Upper lobe of right lung (tissue), 1 donor: ENCODE measurements at places on chromosomes 5 and 9. TPM values are rescaled to one million over a fixed set of nuclear protein-coding genes. Genes with fewer than 3 reads are reported as not detected.

MXD3 gene
- total RNA-seq = 10.1 TPM

DNA sequence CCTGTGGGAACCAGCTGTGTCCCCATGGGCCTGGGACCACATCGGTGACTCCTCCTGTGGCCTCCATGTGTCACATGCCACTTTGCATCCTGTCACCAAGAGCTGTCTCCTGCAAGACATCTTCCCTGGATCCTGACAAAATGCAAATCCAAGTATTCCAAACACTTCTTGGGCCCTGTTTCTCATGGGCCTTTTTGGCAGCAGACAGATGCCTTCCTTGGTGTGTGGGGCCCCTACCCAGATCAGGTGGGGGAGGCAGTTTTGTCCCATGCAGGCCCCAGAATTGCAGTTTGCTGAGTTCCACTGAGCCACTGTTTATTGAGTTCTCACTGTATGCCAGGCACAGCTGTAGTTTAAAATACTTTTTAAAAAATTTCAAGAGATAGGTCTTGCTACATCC, 62.5 kb upstream of the GABRP start:
- no peak overlapping the region for H3K4me3 ChIP-seq
- peaks cover 11% of the 10 kb centered on the region for H3K27me3 ChIP-seq
- H3K36me3 ChIP-seq = no peaks in the 10 kb centered on the region
- no peak for DNase-seq
- H3K27ac ChIP-seq = no peak overlapping the region

DNA sequence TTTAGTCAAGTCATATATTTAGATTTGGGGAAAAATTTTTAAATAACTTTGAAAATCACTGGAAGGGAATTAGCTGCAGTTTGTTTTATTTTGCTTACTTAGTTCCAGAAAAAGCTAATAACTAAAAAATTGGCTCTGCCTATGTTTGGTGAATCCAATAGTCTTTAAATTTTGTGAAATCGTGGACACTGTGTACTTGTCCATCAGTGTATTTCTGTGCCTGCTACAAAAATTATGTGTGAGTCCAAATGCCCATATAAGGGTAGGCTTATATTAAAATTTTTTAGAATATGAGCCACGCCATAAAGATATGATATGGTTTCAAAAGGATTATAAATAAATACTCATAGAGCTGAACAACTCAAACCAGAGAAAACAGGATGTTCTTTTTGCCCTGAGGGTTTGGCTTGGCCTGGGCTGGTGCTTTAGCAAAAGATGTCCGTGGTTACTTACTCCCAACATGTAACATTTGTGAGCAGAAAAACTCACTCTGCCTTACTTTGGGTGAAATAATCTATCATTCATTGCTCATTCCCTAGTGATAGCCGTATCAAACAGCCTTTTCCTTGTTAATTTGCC, 133.2 kb upstream of the PRLR start:
- no peak for DNase-seq
- H3K36me3 ChIP-seq = no peaks in the 10 kb centered on the region
- no peak overlapping the region for H3K4me3 ChIP-seq
- H3K27me3 ChIP-seq = no peaks in the 10 kb centered on the region
- H3K4me1 ChIP-seq = no peaks in the 10 kb centered on the region

GRCh38 chr5:160432196-160432595, 10.5 kb downstream of the PTTG1 start:
- peaks cover 2% of the 10 kb centered on the region for H3K4me1 ChIP-seq
- H3K27ac ChIP-seq = no peak overlapping the region
- H3K4me3 ChIP-seq = no peak overlapping the region
- peaks cover 6% of the 10 kb centered on the region for H3K27me3 ChIP-seq
- no peak for DNase-seq

DNA sequence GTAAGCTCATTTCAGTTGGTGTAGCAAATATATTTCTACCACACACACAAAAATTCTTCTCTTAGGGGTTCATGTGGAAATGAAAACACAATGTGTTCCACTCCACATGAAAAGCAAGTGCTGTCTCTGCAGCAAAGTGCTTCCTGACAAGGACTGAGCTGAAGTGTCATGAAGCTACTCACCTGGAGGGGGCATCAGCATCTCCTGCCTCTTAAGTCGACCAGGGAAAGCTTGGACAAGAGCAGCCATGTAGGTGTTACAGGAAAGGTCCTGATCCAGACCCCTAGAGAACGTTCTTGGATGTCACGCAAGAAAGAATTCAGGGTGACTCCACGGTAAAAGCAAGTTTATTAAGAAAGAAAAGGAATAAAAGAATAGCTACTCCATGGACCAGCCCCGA, 62.8 kb downstream of the SV2C start:
- H3K36me3 ChIP-seq = no peaks in the 10 kb centered on the region
- no peaks in the 10 kb centered on the region for H3K4me1 ChIP-seq
- DNase-seq = no peak
- H3K27me3 ChIP-seq = no peaks in the 10 kb centered on the region

DNA sequence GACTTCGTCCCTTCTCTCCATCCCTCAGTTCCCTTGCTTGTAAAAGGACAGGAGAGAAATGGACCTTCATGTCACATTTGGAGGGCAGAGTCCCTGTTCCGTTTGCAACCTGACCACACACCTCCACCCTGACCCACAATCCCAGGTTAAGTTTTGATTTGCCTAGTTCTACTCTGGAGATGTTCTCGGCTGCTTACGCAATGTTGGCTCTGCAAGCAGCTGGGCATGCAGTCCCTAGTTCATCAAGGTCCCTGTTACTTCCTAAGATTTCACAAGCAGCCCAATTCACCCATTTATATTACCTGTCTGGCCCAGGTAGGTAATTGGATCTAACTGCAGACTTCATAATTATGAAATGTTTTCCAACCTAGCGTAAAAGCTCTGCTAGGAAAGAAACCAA, 28.8 kb downstream of the SLIT3 start:
- DNase-seq = no peak
- H3K4me3 ChIP-seq = no peak overlapping the region
- no peaks in the 10 kb centered on the region for H3K36me3 ChIP-seq
- no peaks in the 10 kb centered on the region for H3K27me3 ChIP-seq
- no peak overlapping the region for H3K27ac ChIP-seq
- no peaks in the 10 kb centered on the region for H3K4me1 ChIP-seq

- no peak overlapping the region for H3K4me3 ChIP-seq
- H3K36me3 ChIP-seq = peaks cover 97% of the 10 kb centered on the region
- DNase-seq = no peak
Observed at GRCh38 chr5:179772351-179772750, 21.4 kb upstream of the LTC4S start.

GRCh38 chr9:7174884-7175283, 417.1 kb downstream of the KDM4C start:
- no peak for DNase-seq
- peaks cover 37% of the 10 kb centered on the region for H3K36me3 ChIP-seq
- H3K4me1 ChIP-seq = no peaks in the 10 kb centered on the region
- H3K4me3 ChIP-seq = no peak overlapping the region
- H3K27me3 ChIP-seq = no peaks in the 10 kb centered on the region

DNA sequence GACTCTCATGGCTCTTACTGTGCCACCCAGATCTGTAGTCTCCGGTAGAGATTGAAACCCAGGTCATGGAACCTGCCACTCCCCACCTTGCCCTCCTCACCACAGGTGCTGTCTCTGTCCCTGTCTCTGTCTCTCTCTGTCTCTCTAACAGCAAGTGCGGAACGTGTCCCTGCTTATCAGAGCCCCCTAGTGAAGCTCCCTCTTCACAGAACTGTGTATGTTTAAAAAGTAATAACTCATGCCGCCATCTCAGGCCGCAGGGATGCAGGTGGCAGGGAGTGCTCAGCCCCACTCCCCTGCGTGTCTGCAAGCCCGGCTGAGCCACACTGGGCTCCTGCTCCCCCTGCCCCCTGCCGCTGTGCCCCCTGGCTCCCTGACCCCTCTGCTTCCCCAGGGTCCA, 43.8 kb downstream of the UNC5A start:
- no peak overlapping the region for H3K27ac ChIP-seq
- H3K4me1 ChIP-seq = no peaks in the 10 kb centered on the region
- H3K27me3 ChIP-seq = peaks cover 43% of the 10 kb centered on the region
- H3K4me3 ChIP-seq = no peak overlapping the region
- DNase-seq = no peak
